Fibroblast of mammary gland (primary cell): ENCODE measurements at places on chromosomes 5 and 9.

DNA sequence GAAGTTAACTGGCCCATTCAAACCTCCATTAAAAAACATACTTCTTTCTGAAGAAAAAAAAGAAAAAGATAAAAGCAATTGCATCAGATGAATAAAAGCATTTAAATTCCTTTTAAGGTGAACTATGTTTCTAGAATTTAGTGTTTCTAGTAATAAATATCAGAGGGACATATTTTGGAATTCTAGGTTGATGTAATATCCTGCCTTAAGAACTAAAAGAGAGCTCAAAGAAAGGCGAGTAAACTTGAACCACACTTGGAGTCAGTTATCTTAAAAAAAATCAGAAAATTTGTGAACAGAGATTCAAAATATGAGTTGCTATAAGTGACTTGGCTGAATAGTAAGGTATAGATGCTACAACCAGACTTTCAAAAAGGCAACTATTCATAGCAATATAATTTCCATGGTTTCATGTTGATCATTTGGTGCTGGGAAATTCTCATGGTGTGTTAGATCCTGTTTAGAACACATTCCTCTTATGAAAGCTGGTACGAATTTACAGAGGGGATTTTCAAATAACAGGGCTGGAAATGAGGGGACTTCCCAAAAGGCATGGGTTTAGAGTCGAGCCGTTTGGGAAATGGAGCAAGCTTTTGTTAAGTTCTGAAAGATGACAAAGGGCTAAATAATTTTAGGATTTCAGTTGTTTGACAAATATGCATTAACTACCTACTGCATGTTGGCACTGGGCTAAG, 37.6 kb upstream of the RAI14 start:
- no peak for DNase-seq

GRCh38 chr9:18826248-18826647, 206.8 kb downstream of the SAXO1 start:
- no peak for DNase-seq

DNA sequence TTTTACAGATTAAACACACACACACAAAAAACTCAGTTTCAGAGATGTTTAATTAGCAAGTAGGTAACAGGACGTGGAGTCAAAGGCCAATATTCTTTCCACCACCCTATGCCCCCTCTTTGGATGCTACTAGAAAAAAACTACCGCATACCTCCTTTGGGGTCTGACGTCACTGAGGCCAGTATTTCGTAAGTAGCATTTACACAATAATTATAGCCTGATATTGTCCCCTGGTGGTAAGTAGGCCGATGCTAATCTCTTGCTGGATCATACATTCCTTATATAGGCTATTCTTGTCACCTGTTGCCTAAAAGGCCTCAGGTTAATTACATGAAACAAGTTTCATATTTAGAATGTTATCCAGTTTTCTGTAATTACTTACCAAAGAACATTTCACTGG, 21.0 kb upstream of the SMARCA2 start:
- DNase-seq, result peak; percentile 8

- no peak for DNase-seq
Measured at GRCh38 chr9:72334658-72335337, 30.2 kb downstream of the ZFAND5 start.

DNA sequence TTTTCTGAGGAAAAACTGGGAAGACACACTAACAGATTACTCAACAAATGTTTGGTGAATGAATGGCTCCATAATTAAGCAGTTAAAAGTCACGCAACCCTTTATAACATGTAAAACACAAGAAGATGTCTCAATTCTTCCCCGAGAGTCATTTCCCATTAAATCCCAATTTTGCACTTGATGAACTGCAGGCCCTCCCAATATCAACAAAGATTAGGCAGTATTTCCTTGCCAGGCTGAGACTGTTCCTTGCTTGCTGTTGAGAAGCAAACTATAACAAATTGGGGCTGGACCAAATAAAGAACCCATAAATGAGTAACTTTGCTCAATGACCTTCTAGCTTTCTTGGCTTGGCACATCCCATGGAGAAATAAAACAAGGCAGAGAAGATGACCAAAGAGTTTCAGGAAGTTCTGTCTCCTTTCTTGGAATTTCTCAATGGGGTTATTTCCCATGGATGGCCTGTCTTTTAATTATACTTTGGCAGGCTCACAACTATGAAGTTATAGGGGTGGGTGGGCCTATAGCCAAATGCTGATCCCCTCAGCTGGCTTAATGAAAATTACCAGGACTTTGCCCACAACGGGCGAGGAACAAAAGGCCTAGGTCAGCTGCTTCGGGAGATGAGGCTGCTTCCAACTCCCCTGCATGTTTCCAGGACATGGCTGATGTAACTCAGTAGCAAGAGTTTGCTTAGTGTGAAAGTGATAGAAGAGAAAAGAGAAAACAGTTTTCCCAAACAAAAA, 243.1 kb upstream of the RFX3 start:
- DNase-seq, result peak; percentile 74

- DNase-seq, result no peak
Measured at GRCh38 chr5:117590944-117591343, 1016.3 kb upstream of the SEMA6A start.

DNA sequence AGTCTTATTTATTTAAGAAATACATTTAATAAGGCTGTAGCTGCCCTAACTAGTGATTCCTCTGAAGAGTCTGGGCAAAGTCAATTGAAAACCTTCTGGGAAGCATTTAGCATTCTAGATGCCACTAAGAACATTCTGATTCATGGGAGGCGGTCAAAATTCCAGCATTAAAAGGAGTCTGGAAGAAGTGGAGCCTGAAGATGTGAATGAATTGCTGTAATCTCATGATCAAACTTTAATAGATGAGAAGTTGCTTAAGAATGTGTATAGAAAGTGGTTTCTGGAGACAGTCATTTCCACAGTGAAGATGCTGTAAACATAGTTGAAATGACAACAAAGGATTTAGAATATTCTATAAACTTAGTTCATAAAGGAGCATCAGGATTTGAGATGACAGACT, 61.4 kb downstream of the WDR41 start:
- no peak for DNase-seq

DNA sequence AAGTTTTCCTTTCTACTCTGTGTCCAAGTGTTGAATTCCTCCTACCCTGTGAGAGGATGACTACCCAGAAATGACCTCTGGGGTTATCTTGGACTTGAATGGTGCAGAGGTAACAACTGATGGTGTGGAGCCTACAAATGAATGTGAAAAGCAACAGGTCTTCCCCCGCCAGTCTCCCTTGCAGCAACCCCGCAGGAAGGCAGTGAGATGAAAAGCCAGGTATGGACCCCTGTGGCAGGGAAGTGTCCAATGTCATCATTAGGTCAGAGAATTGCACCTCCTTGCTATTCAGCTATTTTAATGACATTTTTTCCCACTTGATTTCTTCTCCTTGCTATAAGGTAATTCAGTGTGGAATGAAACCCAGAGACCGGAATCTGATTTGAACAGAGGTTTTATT, 58.5 kb downstream of the MAT2B start:
- DNase-seq, result no peak

DNA sequence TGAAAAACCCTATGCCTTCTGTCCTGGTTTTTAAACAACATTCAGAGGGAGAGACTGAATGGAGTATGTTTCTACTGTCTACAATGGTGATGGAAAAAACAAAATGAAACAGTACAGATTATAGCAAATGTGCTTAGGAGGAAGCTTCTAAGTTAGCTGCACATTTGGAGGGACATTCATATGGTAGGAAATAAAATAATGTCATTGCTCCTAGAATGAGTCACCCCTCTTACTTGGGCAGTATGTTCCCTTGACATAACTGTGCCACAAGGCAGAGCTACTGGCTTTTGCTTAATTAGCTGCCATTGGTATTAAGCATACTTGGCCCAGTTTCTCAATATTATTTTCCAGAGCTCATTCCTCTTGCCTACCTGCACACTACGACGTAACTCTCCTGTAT, 128.9 kb downstream of the GDNF start:
- DNase-seq, result peak; percentile 40

- DNase-seq, result peak; percentile 37
Measured at GRCh38 chr5:119079318-119079921, 8.5 kb downstream of the DMXL1 start.

- no peak for DNase-seq
Measured at GRCh38 chr5:56974241-56974640, 22.3 kb upstream of the MIER3 start.

DNA sequence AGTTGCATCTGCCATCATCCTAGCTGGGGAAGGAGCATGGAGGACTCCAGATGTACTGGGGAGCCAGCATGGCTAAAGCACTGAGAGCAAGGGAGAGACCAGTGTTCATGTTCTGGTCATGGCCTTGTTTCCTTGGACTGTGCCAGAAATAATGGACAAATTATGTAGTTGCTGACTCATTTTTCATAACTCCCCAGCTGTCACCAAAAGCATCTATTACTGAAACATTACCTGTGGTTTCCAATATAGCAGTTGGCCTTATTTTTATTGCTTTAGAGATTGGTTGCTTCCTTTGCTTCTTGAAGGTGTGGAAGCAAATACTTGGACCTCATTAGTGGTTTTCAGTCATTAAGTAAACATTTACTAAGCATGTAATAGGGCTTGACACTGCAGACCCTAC, 11.3 kb downstream of the RALGPS1 start:
- DNase-seq, result no peak

GRCh38 chr9:132268725-132269352, 85.9 kb downstream of the SETX start:
- DNase-seq, result peak; percentile 66

GRCh38 chr9:137229903-137230704, 597 bp upstream of the SLC34A3 start:
- no peak for DNase-seq

GRCh38 chr5:139709582-139710318, 61.6 kb downstream of the CXXC5 start:
- no peak for DNase-seq

DNA sequence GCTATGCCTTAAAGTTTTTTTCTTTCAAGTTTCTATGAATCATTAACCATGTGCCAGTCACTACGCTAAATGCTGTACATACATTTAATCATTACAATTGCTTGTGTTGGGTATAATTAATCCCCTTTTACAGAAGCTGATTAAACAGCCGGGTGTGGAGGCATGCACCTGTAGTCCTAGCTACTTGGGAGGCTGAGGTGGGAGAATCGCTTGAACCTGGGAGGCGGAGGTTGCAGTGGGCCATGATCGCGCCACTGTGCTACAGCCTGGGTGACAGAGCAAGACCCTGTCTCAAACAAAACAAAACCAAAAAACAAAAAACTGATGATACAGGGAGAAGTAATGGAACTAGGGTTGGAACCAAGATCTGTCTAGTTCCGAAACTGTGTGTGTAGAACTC, 1.2 kb upstream of the UBE2R2 start:
- no peak for DNase-seq

DNA sequence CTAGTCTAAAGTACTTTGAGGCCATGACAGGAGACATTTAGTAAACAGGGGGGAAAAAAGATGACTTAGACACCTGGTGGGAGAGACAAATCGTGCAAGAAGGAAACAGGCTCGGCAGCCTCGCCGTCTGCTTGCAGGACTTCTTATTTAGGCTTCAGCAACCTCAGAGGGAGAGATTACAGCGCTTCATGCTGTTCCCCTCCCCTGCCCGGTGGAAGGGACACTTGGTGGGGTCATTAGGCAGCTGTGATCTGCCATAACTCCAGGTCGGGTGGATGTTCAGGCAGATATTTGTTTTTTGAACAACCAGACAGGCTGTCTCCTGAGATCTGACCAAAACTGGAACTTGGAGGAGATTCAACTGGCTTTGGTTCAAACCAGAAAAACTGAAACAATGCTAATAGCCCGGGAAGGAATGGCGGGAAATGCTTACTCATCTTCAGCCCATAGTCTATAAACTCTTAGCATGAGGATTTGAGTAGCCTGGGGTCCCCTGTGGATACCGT, 38.1 kb upstream of the CD180 start:
- DNase-seq, result peak; percentile 93

GRCh38 chr5:27020973-27021372, 17.4 kb downstream of the CDH9 start:
- DNase-seq, result peak; percentile 34

- peak; percentile 41 for DNase-seq
Measured at GRCh38 chr9:98007251-98007928, 24.2 kb downstream of the ANP32B start.

GRCh38 chr5:138989720-138990119, 114.6 kb upstream of the LRRTM2 start:
- DNase-seq, result peak; percentile 70

- no peak for DNase-seq
Measured at GRCh38 chr9:14170392-14170931, 143.5 kb downstream of the NFIB start.

DNA sequence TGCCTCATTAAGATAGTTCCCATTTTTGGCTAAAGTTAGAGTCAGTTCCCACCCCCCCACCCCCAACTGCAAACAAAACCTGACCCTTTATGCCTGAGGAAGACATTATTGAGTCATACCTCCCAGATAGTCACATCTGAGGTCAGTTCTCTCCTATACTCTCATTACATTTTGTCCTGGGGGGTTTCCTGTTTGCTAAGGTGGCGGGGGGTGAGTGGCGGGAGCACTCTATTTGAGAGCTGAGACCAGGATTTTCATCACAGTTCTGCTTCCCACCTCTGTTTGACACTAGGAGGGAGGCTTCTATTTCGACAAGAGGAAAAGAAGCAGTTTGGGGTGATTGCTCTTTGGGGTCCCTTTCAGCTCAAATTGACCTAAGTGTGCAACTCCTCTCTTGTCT, 59.4 kb upstream of the ICE1 start:
- DNase-seq, result peak; percentile 36

GRCh38 chr5:142865631-142866030, 95.5 kb downstream of the ARHGAP26 start:
- DNase-seq, result no peak

DNA sequence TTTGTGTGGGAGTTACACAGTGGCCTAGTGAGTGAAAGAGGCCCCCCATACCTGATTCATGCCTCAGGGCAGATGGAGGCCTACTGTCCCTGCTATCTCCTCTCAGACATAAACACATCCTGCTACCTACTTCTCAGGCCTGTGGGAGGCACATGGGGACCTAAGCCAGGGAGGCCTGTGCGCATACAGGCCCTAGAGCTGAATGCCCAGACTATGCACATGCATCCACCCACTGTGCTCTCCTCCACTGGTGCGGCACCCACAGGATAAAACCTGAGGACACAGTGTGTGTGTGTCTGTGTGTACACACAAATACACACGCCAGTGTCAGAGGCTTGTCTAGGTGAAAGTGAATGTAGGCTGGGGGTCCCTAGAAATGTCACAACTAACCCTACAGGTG, 1.4 kb downstream of the PAX5 start:
- DNase-seq, result no peak

DNA sequence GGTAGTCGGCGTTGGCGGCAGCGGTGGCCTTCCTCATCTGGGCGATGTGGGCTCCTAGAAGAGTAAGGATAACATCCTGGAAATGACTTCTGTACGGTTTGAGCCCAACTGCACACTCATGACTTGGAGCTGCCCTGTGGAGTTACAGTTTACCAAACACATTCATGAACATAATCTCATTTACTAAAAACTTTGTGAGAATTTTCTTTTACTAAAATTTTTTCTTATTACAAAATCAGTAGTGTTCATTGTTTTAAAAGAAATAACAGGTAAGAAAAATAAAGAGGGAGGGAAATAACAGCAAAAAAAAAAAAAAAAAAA, 5.3 kb downstream of the FOXE1 start:
- no peak for DNase-seq
